ENCODE measurements at places on chromosomes 16 and 17. TPM values are rescaled to one million over a fixed set of nuclear protein-coding genes. Genes with fewer than 3 reads are reported as not detected.

GRCh38 chr16:11755022-11755760, 12.5 kb upstream of the TXNDC11 start:
- no peak for DNase-seq

DNA sequence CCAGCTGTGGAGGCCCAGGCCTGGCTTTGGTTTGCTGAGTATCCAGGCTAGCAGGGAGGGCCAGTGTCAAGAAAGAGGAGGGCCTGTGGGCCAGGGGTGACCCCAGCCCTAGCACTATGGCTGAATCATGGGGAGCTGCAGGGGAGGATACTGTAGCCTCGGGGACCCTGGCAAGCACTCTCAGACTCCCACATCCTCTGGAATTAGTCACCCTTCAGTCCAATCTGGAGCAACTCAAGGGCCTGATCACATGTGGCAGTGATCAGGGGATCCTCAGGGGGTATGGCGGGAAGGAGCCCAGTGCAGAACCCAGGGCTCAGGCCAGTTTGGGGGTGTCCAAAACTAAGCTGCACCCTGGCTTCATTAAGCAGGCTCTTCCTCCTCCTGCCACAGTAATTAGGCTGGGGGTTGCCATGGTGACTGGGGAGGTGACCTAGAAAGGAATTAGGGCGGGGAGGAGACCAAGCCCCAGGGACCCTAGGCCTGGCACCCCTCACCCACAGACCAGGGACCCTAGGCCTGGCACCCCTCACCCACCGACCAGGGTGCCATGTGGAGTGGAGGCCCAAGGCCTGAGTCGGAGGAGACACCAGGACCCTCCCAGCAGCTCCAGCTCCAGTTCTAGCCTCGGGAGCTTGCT, 5.8 kb downstream of the NLGN2 start:
- no peak for DNase-seq

- DNase-seq, result no peak
These were observed 7.9 kb upstream of the THUMPD1 start for GRCh38 chr16:20749474-20749873.

GRCh38 chr17:72121164-72122009, 567 bp downstream of the SOX9 start:
- DNase-seq, result no peak

- DNase-seq, result peak; percentile 38
These were observed 738 bp upstream of the XPO6 start for GRCh38 chr16:28212532-28212873.

DNA sequence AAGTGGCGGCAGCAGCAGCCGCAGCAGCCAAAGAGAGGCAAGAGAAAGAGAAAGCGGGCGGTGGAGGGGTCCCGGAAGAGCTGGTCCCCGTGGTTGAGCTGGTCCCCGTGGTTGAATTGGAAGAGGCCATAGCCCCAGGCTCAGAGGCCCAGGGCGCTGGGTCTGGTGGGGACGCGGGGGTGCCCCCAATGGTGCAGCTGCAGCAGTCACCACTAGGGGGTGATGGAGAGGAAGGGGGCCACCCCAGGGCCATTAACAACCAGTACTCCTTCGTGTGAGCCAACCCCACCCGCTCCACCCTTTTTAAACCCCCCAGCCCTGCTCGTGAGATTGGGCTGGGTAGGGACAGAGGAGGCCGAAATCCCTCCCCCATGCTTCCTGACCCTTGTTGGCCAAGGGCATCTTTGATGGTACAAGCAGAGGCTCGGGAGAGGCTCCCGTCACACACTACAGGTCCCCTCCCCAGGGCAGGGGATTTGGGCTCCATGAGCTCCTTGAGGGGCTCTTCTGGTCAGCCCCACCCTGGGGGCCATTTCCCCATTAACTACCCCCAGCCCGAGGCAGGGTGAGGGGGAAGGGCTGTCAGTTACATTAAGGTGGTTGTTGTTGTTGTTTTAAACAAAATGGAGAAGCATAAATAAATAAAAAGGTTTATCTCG, 4.6 kb upstream of the ATP2A1 start:
- DNase-seq, result no peak

Gene SEPTIN1
- not detected for total RNA-seq

GRCh38 chr17:33521784-33522183, 228.7 kb upstream of the ASIC2 start:
- DNase-seq, result no peak

Gene TANC2
- total RNA-seq, result 41.3 TPM

DNA sequence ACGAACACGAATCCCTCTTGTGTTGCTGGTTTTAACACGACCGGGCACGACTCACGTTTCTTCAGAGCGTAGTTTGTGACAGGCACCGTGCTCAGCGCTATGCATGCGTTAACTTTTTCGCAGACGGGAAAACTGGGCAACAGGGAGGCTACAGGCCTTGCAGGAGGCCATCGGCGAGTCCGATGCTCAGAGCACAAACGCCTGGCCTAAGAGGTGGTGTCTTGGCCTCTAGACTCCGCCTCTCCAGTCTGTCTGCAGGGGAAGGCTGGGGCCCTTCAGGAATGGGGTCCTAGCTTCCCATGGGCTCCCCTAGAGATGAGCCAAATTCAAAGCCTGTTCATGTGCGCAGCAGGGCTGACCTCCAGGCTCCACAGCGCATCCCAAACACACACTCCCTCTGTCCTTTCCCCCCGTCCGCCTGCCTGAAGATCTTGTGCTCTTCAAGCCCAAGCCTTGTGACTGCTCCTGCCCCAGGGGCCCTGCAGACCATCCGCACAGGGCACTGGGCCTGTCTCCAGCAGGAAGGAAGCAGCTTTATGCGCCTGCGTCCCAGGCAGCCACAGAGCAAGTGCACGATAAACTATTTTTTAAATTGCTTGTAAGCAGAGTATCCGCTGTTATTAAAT, 3.1 kb downstream of the CLCN7 start:
- DNase-seq, result no peak

DNA sequence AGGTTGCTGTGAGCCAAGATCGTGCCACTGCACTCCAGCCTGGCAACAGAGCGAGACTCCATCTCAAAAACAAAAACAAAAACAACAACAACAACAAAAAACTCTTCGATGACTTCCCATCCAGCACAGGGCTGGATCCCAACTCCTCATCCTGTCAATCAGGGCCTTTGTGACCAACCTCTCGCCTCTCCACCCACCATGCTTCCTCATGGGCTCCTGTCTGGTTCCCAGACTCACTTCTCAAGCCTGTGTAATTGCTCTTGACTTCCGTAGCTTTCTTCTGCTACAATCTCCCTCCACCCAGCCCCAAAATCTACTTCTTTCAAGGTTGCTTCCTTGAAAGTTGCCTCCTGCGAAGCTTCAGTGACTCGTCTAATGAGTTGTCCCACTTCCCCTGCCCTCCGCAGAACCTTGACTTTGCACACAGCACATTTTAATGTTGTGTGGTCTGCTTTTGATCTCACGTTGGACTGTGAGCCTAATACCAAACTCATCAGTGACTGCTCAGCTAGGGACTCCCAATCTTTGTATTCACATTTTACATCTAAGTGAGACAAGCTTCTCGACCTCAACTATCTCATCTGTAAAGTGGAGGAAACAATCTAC, 936 bp upstream of the RASL10B start:
- no peak for DNase-seq

DNA sequence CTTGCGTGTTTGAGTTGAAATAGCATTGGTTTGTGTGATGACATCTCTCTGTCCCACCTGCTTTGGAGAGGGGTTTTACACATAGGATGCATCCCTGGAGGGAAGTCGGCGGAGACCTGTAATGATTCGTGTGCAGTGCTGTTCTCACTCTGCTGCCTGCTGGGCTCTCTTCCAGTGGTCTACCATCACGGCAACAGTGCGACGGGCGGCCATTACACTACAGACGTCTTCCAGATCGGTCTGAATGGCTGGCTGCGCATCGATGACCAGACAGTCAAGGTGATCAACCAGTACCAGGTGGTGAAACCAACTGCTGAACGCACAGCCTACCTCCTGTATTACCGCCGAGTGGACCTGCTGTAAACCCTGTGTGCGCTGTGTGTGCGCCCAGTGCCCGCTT, 41.1 kb upstream of the CRISPLD2 start:
- DNase-seq, result no peak

GRCh38 chr16:27202923-27203506, 311 bp upstream of the KDM8 start:
- no peak for DNase-seq

Gene CAPNS2
- total RNA-seq, result 5.6 TPM

Gene MT1G
- 1.7 TPM for total RNA-seq

DNA sequence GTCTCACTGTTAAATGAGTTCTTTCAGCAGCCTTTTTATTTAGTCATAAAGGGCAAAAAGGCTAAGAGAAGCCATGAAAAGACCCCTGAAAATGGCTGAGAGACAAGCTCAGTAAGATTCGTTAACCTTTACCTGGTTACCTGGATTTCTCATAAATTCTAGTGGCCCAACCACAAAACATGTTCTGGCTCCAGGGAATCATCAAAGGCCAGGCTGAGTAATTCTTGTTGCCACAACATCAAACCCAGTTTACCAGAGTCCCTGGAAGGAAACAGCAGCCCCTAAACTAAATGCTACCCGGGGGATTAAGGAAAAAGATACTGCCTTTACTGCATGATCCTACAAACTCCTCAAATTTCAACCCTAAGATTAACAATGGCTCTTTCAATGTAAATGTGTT, 15.8 kb downstream of the CYTH1 start:
- DNase-seq, result no peak

Gene KCNJ18
- total RNA-seq, result not detected

DNA sequence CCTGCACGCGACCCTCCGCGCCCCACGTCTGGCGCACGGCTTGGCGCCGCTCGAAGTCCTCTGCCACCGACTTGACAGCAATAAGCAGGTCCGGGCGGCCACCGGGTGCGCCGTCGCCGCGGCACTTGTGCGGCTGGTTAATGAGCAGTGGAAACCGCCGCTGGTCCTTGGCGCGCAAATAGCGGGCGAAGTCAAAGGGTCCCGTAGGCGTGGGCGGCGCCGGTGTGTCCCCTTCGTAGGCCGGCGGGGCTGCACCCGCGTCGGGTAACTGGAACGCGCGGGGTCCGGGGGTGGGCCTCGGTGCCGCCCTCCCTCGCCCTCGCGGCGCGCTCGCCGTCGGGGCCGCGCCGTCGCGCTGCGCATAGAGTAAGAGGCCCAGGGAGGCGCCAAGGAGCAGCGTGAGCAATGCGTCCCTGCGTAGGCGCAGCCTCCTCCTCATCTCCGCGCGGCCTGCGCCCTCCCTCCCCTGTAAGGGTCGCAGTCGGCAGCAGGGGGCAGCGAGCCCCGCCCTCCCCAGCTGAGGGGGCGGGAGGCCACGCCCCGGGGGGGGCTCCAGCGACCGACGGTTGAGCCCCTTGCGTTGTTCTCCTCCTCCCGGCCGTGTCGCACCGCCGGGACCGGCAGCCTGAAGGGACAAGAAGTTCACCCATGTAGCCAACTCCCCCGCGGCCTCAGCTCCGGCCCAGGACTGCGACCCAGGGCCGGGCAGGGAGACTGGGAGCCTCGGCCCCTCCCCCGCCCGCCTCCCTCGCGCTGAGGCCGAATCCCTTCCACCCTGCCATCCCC, 558 bp downstream of the B3GNT9 start:
- peak; percentile 32 for DNase-seq

DNA sequence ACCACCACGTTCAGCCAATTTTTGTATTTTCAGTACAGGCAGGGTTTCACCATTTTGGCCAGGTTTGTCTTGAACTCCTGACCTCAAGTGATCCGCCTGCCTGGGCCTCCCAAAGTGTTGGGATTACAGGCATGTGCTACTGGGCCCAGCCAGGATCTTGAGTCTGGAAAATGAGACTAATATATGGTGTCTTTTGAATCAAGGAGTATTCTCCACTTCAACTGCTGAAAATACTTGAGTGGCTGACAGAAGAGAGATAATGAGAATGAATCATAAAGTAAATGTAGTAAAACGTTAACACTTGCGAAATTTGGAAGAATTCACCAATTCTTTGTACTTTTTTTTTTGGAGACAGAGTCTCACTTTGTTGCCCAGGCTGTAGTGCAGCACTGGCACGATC, 16.6 kb downstream of the SMYD4 start:
- no peak for DNase-seq

DNA sequence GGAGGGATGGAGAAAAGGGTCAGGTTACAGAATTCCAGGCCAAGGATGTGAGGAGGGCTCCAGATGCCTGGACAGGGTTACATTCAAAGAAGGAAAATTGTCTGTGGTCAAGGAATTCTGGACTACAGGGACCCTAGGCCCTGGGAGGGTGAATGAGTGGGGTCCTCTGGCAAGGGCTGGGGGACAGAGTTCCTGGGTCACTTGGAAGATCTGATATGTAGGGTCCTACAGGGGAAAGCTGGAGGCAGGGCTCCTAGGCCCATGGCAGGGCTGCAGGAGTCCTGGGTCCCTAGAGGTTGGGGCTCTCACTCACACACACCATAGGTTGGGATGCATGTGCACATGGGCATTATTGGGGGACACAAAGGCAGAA, 46.3 kb upstream of the ACSM2B start:
- no peak for DNase-seq

DNA sequence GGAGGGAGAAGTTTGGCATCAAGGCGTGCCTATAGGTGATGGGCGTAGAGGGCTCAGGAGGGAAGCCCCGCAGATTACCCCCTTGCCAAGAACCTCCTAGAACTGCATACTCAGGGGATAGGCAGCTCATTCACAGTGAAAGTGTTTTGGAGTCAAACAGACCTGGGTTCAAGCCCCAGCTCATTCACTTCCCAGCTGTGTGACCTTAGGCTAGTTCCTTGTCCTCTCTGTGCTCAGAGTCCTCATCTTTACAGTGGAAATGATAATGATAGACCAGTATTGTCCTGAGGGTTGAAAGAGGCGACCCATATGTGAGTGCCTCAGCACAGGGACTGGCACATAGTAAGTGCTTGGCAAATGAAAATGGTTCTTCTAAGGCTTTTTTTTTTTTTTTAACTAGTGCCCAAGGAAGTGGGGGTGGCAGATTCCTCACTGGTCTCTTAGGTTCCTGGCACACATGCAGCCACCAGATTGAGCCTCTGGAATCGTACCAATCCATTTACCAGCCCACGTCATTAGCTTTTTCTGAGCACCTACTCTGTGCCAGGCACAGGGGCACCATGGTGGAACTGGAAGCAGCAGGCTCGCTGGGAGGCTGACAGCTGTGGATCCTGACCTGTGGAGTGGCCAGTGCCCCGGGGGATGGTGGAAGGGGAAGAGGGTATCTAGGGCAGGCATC, 75.8 kb downstream of the SREBF1 start:
- no peak for DNase-seq

DNA sequence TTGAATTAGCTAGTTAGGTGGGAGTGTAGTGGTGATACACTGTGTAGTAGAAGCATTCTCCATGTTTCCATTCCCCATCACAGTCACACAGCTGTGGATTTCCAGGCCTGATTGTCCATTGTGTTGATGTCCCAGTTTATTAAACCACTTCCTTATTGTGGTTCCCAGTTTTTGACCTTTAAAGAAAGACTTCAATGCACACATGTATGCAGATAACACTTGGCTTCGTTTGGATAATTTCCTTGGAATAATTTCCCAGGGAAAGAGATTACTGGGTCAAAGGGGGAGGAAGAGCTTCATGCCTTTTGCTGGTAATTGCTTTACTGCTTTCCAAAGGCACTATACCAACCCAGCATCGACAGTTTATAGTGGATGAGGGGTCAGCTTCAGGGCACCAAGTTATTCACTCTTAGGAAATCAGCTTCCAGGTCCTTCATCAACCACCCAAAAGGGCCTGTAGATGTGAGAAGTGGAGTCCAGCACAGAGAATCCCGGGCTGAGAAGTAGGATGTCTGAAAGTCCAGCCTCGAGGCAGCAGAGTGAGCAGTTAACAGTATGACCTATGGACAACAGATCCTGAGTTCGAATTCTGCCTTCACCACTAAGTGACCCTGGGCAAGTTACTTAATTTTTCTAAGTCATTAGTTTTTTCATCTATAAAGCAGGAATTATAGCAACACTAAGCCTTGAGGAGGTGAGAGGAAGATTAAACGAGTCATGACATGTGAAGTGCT, 31.3 kb upstream of the TNS4 start:
- DNase-seq, result no peak

GRCh38 chr17:60604686-60605334, 4.8 kb downstream of the PPM1D start:
- DNase-seq, result peak; percentile 23

Gene MYO19
- total RNA-seq, result 110 TPM

Gene SMTNL2
- total RNA-seq, result not detected

All from foreskin keratinocyte (primary cell).